ENCODE measurements at places on chromosomes 1 and 21.

- DNase-seq = no peak
Observed at GRCh38 chr1:84969489-84970250, 27.2 kb downstream of the MCOLN2 start.

DNA sequence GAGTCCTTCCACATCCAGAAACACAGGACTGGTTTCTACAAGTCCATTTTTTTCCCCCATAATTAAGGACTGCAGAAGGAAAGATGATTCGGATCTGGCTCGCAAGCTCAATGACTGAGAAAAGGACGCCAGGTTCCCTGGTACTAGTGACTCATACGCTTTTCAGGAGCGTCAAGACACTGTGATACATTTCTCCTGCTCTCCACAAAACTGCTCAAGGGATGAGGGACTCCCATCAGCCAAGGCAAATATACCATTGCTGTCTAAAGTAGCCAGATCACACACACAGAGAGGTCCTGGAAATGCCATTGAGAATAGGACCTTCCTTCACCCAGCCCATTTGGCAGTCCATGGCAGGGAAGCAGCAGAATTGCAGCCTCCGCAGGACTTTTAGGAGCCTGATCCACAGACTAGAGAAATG is 253.6 kb upstream of the IRF2BP2 start:
- DNase-seq = no peak

GRCh38 chr21:36606983-36607325 is 92.0 kb upstream of the SIM2 start:
- no peak for DNase-seq

DNA sequence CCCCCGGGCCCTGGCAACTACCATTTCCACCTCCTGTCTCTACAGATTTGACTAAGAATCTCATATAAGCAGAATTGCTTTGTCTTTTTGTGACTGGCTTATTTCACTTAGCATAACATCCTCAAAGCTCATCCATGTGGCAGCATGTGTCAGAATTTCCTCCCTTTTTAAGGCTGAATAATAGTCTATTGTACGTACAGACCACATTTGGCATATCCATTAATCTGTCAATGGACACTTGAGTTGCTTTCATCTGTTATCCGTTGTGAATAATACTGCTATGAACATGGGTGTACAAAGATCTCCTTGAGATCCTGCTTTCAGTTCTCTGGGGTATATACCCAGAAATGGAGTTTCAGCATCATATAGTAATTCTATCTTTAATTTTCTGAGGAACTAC is 24.0 kb downstream of the SPATA21 start:
- no peak for DNase-seq

DNA sequence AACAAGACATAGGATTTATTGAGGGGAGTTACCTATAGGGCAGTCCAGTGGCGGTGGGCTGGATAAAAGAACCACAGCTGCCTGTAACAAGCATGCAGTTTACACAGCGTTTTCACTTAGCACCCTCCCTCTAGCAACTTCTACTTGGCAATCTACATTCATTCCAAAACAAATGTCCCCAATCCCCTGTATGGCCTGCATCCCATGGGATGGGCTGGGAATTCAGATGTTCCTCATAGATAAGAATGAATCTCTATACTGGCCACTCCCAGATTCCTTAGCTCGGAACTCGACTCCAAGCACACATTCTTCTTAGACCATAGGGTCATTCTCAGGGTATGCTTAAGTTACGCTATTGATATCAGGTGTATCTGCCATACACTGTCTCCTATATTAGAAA is 33.3 kb downstream of the PCP4 start:
- no peak for DNase-seq

GRCh38 chr1:160161965-160162705 is 10.7 kb downstream of the ATP1A4 start:
- no peak for DNase-seq

GRCh38 chr1:154157520-154158306 is 2.8 kb upstream of the NUP210L start:
- no peak for DNase-seq

DNA sequence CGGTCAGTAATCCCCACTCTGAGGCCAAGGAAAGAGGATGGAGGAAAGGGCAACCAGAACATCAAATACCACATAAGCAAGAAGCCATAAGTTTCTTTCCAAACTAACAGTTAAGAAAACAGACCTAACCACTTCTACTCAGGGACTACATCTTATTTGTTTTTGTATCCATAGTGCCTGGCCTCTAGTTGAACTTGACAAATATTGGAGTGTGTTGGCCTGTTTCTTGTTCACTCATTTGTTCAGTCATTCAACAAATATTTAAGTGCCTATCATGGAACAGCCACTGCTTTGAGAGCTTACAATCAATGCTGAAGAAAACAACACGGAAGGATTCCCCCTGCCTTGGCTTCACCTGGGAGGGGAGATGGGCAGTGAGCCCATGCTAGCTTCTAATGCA is 69.7 kb downstream of the ST6GALNAC3 start:
- no peak for DNase-seq

DNA sequence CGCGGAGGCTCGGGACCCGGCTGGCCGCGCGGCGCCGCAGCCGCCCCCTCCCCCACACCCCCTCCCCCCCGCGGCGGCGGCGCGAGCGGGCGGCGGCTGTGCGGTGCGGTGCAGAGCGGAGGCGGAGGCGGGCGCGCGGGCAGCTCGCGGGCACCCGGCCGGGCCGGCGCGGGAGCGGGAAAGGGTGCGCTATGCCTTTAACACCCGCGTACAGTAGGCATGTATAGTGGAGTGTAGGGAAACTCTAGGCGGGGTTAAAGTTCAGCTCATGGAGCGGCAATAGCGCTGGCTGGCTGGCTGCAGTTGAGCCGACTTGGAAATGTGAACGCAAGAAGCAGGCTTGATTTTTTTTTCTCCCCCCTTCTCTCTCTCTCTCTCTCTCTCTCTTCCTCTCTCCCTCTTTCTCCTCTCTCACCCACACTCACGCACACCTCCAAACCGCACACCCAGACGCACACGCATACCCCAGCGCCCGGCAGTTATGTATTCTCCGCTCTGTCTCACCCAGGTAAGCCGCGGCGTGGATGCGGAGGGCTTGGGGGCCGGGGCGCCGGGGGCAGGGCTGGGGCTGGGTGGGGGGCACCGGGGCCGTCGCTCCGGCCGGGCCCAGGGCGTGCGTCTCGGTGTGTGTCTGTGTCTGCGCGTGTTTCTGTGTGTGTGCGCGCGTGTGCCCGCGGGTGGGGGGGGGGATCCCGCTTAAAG is at the start of gene NFIA:
Gene NFIA (plus strand): TSS at position 251 of the 702 bp plus-strand sequence.
- DNase-seq = peak; percentile 20

DNA sequence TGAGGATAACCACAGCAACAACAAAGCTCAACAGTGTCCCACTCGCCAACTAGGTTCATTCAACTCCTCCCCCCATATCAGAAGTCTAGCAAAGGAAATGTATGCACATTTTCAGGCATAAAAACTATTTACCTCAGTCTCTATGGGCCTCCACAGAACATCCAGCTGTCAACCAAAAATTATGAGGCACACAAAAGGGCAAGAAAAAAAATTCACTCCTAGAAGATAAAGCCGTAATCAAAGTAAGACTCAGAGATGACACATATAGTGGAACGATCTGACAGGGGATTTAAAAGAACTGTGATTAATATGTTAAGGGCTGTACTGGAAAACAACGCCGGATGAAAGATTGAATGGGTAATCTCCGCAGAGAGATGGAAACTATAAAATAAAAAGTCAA is 158.7 kb downstream of the NTPCR start:
- DNase-seq = no peak

DNA sequence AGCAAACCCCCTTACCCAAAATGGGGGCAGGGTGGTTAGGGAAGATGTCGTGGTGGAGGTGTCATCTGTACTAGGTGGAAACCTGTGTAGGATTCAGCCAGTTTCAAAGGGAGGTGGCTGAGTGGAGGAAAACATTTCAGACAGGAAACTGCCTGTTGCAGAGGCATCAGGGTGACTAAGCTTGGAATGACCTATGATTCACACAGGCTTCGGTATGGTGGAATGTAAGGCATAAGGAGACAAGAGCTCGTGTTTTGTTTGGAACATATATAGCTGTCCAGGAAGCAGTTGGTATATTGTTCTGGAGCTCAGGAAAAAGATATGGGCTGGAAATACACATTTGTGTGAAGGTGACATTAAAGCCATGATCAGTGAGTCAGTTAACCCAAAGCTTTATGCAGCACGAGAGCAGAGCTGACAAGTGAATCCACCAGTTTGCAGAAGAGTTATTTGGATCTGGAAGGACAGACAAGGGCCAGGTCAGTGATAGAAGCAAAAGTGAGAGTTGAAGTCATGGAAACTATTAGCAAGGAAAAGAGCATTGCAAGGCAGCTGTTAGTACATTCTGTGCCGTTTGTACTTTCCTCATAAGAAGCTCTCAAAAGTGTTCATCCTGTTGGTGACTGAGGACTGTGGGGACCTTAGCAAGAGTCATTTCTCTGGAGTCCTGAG is 12.2 kb downstream of the UTP25 start:
- DNase-seq = no peak

DNA sequence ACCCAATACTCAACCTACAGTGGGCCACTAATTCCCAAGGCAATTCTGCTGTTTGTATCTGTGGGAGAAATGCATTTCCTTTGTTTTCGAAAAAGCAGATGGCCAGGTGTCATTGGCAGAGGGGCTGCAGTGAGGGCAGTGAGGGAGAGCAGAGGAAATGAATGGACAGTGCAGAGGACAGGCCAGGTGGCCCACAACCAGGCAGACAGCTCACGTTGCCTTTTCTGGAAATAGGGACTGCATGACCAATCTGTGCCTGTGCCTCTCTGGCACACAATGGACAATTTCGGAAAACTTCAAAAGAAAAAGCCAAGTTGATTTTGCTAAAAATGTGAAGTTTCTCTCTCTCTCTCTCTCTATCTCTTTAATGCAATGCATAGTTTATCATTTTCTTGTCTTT is 52.6 kb upstream of the ETS2 start:
- peak; percentile 4 for DNase-seq

DNA sequence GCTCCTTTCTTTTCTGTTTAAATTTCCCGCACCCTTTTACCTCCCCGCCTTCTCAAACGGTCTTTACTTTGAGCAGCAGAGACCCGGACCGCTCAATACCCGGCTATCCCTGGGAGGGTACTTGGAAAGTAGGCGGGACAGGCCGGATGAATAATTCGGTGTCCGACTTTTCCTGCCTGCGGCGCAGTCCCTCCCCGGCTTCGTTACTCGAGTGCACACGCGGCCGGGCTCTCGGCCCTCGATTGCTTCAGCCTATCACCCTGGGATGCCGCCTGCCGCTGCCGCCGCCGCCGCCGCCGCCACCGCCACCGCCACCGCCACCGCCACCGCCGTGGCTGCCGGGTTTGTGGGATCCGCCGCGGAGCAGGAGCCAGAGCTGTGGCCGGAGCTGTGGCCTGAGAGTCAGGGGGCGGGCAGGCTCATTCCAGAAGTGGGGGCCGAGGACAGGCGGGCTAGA is 382 bp upstream of the RASAL2 start:
- DNase-seq = peak; percentile 64

GRCh38 chr1:184973272-184974055 is 844 bp downstream of the NIBAN1 start:
- no peak for DNase-seq

DNA sequence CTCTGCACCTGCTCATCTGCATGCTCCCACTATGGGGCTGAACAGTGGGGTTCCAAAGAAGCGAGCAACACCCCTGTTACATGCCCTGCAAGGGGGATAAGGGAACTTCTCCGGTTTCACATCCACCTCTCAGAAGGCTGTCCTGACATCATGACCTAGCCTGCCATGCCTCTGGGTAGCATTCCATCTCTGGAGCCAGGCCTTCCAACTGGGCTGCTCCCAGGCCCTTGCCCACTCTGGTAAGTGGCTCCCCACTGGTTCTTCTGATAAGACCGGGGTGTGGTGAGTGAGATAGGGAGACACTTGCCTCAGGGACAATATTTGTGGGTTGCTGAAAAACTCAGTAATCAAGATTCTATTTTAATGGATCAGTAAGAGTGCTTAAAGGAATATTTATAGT is 57.8 kb downstream of the KCNJ15 start:
- no peak for DNase-seq

GRCh38 chr1:183512450-183512849 is 40.2 kb downstream of the SMG7 start:
- no peak for DNase-seq

- no peak for DNase-seq
Observed at GRCh38 chr1:3653286-3653618, 936 bp downstream of the TP73 start.

GRCh38 chr1:180169640-180170195 is 15.0 kb downstream of the QSOX1 start:
- DNase-seq = no peak

DNA sequence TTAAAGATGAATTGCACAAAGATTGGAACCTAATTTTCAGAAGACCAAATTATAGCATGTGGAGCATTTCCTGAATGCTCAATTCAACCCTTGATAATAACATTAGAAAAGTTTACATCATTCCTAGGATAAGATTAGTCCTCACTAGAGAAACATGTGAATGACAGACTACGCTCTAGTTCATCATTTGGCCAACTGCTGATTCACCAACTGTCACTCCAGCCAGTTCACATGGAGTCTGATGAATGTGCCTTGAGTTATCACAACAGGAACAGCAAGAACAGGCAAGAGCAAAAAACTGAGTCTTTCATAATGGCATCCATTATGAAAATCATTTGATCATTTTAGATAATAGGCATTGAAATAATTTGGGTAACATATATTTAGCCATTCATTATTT is 415.9 kb downstream of the PTPRC start:
- no peak for DNase-seq

- DNase-seq = peak; percentile 76
Observed at GRCh38 chr1:8370905-8371315, 53.0 kb downstream of the SLC45A1 start.

All from NCI-H748 treated with DMSO at 0.1 percent for 48 hours (cell line).